ENCODE measurements at places on chromosomes 12 and 14. TPM values are rescaled to one million over a fixed set of nuclear protein-coding genes. Genes with fewer than 3 reads are reported as not detected.

SLC39A2 gene
- polyA plus RNA-seq: not detected

FLVCR2 gene
- 2.1 TPM for polyA plus RNA-seq

LMNTD1 gene
- polyA plus RNA-seq: not detected

LRP10 gene
- polyA plus RNA-seq: 51.6 TPM

RHOJ gene
- 11.1 TPM for polyA plus RNA-seq

GOLGA3 gene
- polyA plus RNA-seq: 7.8 TPM

SERPINA1 gene
- 5.7 TPM for polyA plus RNA-seq

PPFIBP1 gene
- 7.9 TPM for polyA plus RNA-seq

CARMIL3 gene
- polyA plus RNA-seq: 7.1 TPM

NGB gene
- polyA plus RNA-seq: 28.3 TPM

KRT85 gene
- polyA plus RNA-seq: not detected

SLCO1B3 gene
- not detected for polyA plus RNA-seq

ANHX gene
- not detected for polyA plus RNA-seq

LRRIQ1 gene
- 0.20 TPM for polyA plus RNA-seq

TRHDE gene
- polyA plus RNA-seq: 0.29 TPM

SMCO2 gene
- polyA plus RNA-seq: 0.39 TPM

TCL1A gene
- polyA plus RNA-seq: not detected

DPY19L2 gene
- polyA plus RNA-seq: 3.7 TPM

GPR137C gene
- polyA plus RNA-seq: 5.4 TPM

PGF gene
- 21.8 TPM for polyA plus RNA-seq

STON2 gene
- polyA plus RNA-seq: 8.6 TPM

FAM186B gene
- 0.15 TPM for polyA plus RNA-seq

AKAP5 gene
- 1.5 TPM for polyA plus RNA-seq

TAS2R30 gene
- polyA plus RNA-seq: not detected

TMEM63C gene
- 53.6 TPM for polyA plus RNA-seq

RNF212B gene
- polyA plus RNA-seq: not detected

BEGAIN gene
- 19.3 TPM for polyA plus RNA-seq

E2F7 gene
- 11.3 TPM for polyA plus RNA-seq
